Suppressor macrophage (primary cell): ENCODE measurements at places on chromosomes 16 and 17.
A peak's percentile ranks its signal among the peaks of the same experiment; 100 is the strongest.

DNA sequence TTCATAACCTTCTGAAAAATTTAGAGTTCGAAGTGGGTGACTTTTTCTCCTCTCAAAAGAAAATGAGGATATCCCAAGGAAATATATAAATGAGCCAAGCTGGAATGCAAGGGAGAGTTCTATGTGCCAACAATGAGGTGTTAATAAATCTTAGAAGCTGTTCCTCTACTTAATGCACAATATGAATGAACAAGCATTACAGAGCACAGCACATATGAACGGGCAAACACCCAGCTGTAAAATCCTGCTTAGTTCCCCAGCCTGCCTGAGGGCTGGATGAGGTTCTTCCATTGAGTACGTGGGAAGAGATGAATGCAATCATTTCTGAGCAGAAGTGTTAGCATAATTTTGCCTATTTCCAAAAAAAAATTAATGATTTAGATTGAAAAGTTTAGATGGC, 58.1 kb downstream of the WDR59 start:
- no peak for DNase-seq

GRCh38 chr17:73564843-73565242, 79.4 kb downstream of the SDK2 start:
- peak; percentile 21 for DNase-seq

DNA sequence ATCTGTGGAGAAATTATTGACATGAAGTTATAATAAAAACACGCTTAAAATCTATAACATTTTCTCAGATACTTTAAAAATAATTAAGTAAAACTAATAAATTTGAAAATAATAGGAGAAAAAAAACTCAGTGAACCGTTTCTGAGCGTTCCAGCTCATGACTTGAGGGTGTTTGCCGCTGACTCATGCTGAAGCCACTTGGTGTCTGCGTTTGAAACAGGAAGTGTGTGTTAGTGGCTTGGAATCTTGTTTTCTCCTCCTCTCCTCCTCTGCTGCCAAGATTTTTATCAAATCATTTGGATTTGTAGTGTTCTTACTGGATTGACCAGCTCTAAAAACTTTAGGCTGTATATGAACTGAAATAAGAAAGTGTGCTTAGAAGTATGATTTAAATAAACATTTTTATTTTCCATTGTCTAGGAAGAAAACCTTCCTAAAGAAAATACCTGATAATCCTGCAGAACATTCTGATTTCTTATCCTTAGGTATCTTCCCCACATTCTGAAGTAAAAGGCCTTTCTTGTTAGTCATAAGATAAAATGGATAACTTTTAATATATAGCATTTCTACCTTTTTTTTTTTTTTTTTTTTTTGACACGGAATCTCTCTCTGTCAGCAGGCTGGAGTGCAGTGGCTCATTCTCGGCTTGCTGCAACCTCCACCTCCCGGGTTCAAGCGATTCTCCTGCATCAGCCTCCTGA, 30.8 kb downstream of the USP10 start:
- peak; percentile 86 for DNase-seq

DNA sequence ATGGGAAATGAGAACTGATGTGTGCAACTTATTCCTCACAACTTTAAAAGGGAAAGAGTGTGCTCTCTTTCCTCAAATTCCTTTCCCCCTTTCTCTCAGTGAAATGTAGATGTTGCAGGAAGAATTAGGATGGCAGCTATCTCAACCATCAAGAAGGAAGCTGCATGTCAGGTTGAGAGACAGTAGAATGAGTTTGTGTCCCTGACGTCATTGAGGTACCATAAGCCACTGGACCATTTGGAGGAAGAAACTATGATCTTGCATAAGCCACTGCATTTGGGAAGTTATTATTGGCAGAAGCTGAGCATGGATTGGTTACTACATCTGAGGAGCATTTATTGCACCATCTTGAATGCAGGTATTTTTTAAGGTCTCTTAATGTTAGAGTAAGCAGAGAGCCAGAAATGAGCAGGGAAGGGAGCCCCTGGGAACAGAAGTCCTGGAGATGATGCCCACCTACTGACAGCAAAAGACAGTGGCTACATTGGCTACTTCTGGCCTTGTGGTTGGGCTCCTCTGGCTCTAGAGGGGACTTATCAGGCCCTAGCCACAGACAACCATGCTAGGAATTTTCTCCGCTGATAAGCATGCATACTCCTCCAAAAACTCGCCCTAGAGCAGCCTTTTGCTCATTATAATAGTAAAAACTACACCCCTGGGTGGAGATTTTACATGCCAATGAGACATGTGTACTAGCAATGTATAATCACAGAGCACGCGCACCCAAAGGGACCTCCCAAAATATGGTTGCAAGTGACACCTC, 249.0 kb upstream of the SALL1 start:
- no peak for DNase-seq

GRCh38 chr17:6240001-6240400, 169.8 kb downstream of the WSCD1 start:
- no peak for DNase-seq

GRCh38 chr16:57613514-57613913, 14.9 kb upstream of the ADGRG1 start:
- DNase-seq = no peak

- peak; percentile 64 for DNase-seq
Measured at GRCh38 chr16:77171745-77172635, 19.0 kb upstream of the MON1B start.

DNA sequence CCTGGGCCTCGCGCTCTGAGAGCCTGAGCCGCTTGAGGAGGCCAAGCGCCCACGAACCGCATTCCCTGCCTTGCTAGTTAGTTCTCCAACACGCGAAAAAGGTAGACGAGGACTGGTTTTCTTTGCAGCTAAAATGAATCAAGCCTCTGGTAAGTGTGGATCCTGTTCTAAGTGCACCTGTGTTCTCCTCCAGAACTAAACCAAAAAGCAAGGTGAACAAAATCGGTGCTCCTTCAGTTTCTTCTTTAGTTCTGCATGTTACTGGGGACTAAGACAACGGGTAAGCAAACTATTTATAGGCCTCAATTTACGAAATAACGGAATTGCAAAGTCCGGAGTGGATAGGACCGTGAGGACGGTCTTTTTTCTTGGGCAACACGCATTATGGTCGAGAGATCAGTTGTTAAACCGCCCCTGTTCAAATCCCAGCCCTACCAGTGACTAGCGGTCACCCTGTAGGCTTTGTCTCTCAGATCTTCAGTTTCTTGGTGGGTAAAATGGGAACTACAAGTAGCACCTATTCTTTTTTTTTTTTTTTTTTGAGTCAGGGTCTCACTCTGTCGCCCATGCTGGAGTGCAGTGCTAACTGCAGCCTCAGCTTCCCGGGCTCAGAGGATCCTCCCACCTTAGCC, 993 bp upstream of the ANKRD11 start:
- DNase-seq = peak; percentile 62

DNA sequence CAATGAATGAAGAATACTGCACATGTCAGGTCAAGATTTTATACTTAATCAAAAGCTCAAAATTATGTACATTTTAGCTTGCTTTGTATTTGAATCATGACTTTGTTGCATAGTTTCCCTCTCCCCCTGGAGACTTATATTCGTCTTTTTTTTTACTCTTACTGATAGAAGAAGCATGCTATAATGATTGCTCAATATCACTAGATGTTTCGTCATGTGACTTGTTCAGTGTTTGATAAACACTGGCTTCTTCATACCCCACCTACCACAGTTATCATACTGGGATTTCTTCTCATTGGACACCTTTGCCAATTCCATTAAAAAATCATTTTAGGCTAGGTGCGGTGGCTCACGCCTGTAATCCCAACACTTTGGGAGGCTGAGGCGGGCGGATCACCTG, 148.7 kb downstream of the FTO start:
- DNase-seq = no peak

DNA sequence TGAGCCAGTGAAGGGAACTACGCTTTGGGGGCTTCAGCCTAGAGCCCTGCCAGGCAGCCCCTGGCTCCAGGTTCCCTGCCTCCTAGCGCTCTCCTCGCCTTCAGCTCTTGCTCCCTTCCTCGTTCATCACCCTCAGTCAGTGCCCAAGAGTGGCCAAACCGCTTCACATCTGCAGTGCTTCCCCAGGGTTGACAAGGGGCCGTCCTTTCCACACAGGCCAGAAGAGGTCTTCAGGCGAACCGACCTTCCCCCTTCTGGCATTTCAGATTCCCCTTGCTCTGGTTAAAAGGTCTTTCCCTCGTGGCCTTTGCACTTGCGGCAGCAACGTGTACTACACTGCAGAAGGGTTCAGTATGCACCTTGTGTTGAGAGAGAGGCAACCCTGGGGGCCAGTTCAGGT, 4.1 kb downstream of the RASD1 start:
- no peak for DNase-seq

DNA sequence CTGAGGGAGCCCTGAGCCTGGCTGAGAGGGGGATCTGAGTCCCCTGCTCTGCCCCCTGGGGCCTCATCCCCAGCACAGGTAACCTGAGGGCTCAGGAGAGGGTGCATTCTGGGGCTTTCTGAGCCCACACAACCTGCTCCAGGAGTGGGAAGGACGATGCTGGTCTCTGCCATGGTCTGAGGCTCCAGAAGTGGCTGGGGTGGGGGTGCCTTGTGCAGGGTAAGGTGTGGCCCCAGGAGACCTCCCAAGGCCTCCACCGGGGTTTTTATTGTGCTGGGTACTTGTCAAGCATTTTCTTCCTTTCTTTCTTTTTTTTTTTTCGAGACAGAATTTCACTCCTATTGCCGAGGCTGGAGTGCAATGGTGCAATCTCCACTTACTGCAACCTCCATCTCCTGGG, 300 bp downstream of the CTRB1 start:
- DNase-seq = no peak

DNA sequence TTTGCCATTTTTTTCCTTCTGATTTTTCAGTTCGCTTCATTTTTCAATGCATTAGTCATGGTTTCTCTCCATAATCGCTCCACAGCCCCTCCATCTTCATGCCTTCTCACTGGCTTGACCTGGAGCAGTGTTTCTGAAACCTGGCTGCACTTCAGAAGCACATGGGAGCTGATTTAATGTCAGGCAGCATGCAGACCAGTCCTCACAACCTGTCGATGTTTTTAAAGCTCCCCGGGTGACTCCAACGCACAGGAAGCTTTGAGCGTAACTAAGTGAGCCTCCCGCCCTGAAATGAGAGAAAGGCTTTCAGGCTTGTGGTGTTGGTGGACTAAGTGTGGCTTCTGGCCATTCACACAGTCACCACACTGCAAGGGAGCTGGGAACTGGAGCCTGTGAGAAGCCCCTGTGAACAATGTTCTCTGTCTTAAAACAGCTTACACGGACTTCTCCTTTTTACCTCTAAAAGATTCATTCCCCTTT, 16.8 kb upstream of the DRG2 start:
- no peak for DNase-seq

GRCh38 chr16:76292218-76292617, 15.0 kb downstream of the CNTNAP4 start:
- DNase-seq = no peak

GRCh38 chr17:64148699-64149098, 18.8 kb upstream of the ERN1 start:
- peak; percentile 22 for DNase-seq

- no peak for DNase-seq
Measured at GRCh38 chr17:50026046-50026675, 29.7 kb upstream of the ITGA3 start.

DNA sequence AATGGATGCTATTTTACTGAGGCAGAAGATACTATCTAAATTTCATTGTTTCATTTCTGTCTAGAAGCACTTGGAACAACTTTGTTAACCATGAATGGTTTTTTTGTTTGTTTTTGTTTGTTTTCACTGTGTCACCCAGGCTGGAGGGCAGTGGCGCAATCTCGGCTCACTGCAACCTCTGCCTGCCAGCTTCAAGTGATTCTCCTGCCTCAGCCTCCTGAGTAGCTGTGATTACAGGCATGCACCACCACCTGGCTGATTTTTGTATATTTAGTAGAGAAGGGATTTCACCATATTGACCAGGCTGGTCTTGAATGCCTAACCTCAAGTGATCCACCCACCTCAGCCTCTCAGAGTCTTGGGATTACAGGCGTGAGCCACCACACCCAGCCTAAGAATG, 40.5 kb downstream of the ABHD15 start:
- no peak for DNase-seq

- no peak for DNase-seq
Measured at GRCh38 chr17:45992904-45993303, 6.1 kb upstream of the STH start.

DNA sequence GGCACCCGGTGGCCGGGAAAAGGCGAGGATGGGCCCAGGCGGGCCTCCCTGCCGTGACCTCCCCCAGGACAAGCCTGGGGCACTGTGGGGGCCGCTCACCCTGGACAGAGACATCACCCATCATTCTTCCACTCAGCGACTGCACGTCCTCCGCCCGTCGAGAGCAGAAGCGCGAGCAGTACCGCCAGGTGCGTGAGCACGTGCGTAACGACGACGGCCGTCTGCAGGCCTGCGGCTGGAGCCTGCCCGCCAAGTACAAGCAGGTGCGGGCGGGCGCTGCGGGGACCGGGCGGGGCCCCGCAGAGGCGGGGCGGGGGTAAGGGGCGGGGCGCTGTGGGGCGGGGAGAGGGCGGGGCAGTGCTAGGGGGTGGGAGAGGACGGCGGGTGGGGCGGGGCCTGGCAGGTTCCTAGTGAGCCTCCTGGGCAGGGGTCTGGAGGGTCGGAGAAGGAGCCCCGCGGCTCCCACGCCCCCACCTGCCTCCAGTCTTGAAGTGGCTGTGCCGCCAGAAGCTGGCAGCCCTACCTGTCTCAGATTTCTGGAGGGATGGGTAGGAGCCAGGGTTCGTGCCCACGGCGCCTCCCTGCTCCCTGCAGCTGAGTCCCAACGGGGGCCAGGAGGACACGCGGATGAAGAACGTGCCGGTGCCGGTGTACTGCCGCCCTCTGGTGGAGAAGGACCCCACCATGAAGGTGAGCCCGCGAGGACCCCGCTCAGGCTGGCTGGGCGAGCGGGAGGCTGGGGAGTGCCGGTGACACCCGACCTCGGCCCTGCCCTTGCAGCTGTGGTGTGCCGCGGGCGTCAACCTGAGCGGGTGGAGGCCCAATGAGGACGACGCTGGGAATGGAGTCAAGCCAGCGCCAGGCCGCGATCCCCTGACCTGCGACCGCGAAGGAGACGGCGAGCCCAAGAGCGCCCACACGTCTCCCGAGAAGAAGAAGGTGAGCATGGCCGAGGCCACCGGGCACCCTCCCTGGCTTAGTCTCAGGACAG, 7.5 kb downstream of the NME3 start:
- DNase-seq = no peak

- DNase-seq = no peak
Measured at GRCh38 chr17:3479988-3480387, 4.2 kb downstream of the ASPA start.

DNA sequence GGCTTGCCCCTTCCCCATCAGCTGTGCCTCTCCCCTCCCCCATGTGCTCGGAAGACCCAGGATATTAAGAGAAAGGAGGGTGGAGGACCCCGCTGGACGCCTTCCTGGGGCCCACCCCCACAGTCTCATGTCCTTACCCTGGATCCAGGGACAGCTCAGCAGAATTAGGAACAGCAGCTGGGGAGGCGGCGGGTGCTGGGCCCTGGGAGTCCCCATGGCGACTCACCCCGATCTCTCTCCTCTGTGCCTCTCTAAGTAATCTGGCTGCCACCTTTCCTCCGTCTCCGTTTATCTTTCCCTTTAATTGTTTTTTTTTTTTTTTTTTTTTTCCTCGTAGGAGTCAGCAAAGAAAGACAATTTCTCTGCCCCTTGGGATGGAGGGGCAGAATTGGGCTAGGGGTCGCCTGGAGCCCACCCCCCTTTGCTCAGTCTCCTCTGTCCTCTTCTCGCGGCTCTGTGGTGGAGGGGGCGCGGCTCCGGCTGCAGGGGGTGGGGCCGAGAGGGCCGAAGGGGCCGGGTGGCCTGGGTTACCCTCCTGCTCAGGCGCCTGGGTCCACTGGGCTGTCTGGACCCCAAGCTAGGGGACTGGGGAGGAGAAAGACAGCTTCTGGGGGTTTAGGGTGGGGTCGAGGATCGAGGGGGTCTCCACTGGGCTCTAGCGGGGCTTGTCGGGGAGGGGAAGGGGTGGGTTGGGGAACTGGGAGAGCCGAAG, 390 bp downstream of the SEZ6L2 start:
- DNase-seq = no peak

GRCh38 chr16:85498607-85499006, 114.5 kb upstream of the GSE1 start:
- DNase-seq = no peak
